ENCODE measurements at places on chromosomes 2 and 18.

DNA sequence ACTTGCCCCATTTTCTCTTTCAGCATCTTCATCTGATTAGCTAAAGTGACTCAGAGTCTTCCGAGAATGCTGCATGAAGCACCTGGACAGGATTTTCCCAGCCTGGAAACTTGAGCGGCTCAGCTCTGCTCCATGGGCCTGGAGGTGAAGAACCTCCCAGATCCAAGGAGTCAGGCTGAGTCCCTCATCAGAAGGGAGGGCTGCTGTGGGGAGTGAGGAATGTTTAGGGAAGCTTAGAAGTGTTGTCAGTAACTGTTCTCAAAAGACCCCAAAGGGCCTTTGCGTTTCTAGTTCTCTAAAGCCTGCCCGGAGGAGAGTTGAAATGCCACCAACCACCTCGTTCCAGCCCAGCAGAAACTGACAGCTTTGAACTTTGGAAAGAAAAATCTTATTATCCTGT, 157.1 kb downstream of the CLIP4 start:
- no peak for DNase-seq

- no peak for DNase-seq
Measured at GRCh38 chr18:49994410-49994809, 181.1 kb upstream of the ACAA2 start.

DNA sequence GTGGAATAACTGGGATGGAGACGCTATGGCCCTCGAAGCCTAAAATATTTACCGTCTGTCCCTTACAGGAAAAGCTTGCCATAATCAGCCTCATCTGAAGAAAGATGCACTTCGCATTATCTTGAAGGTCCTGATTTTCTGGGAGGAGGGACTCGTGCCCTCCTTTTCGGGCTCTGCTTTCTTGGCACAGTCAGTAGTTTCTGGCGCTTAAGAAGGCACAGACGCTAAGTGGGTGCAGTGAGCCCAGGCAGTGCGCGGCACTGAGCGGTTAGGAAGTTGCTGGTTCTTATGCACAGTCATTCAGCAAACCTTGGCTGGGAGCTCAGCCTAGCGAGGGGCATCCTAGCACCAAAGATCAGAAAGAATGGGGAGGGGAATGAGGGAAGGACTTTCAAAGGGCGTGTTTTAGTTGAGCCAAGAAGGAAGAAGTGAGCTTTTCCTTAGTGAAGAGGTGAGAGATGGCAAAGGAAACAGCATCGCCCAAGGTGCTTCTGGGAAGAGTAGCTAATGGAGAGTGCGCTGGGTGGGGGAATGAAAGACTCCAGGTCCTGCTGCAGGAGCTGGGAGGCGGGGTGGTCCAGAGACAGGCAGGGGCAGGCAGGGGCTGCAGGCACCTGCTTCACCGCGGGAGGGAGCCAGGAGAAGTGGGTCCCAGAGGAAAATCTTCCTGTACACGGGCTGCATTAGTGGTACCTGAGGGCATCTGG, 64.1 kb downstream of the ZCCHC2 start:
- no peak for DNase-seq

GRCh38 chr2:43047187-43047780, 179.1 kb downstream of the ZFP36L2 start:
- DNase-seq, result no peak

- no peak for DNase-seq
Measured at GRCh38 chr18:59881728-59882656, 17.8 kb upstream of the PMAIP1 start.

- no peak for DNase-seq
Measured at GRCh38 chr2:71156573-71156972, 26.1 kb downstream of the MPHOSPH10 start.

GRCh38 chr2:152343426-152343825, 8.5 kb downstream of the FMNL2 start:
- DNase-seq, result no peak

DNA sequence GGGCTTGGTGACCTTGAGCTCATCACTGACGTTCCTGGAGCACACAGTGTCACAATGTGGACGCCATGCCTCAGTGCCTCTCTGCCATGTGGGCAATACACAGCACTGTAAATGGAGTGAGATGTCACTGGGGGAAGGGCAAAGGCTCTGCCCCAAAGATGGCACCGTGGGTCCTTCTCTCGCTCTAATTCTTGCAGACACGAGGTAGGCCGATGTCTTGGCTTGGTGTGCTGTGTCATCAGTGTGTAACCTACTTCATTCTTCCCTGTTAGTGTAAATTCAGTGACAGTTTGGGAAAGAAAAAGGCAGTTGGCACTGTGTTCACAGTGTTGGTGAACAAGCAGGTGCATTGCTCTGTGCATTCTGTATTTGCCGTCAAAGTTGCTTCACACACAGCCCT, 309.3 kb upstream of the MYT1L start:
- DNase-seq, result no peak

DNA sequence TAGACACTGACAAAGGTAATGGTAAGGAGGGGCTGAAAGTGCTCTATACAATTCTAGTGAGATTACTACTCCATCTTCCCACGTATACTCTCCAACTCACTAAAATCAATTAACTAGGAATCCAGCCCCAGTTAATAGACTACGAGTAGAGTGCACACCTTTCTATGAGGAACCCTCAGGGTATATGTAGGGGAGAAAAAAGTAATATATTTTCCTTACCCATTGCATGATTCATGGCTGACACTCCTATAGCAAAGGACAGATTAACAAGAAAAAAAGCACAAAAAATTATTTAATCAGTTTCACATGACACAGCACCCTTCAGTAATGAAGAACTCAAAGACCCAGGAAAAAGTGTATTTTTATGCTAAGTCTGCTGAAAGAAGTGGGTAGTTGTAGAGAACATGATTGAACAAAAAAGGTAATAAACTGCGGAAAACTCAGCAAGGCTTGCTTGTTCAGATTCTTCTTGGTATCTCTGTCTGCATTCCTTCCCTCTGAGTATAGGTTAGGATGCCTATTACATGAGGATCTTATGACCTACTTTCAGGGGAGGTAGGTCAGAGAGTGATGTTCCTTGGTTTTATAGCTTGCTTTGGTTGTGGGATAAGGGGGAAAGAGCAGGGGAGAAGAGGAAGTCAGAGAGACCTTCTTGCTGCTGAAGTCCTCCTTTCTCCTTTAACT, 342.0 kb upstream of the DLGAP1 start:
- DNase-seq, result no peak

DNA sequence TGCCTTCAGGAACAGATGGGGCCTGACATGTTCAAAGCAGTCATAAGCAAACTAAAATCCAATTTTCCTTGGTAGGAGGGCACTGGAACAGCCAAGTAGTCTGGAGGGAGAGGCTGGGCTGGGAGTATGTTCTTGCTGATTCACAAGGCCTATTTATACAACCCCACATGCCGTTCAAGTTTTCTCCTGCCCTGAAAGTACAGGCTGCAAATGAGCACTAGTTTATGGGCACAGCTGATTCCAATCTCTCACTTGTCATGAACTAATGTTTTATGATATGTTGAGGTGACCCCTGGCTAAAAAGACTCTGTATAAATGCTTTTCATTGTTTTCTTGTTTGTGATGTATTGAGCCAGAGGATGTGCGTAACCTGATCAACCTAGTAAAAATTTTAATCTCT, 183.4 kb upstream of the SRD5A2 start:
- no peak for DNase-seq

GRCh38 chr18:12485479-12486105, 77.9 kb downstream of the PRELID3A start:
- no peak for DNase-seq

GRCh38 chr2:225182126-225182525, 139.9 kb upstream of the DOCK10 start:
- DNase-seq, result no peak

DNA sequence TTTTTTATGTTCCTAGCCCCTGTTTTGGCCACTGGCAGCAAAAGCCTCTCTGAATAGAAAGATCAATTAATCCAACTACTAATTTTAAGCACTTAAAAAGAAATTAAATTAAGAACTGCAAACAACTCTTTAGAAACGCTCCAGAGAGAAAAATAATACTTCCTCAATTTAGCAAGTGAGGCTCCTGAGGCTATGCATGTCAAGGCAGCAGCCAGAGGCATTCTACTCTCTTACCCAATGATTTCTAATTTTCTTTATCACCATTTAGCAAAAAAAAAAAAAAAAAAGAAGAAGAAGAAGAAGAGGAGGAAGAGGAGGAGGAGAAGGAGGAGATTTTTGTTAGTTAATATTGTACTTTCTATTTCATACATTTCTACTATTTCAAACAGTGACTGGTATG, 68.5 kb downstream of the TMEM237 start:
- DNase-seq, result no peak

- DNase-seq, result no peak
Measured at GRCh38 chr18:72868585-72869225, 918 bp upstream of the NETO1 start.

GRCh38 chr18:13617826-13618515, 108.4 kb downstream of the FAM210A start:
- DNase-seq, result no peak

- DNase-seq, result peak; percentile 14
Measured at GRCh38 chr2:126799301-126799700, 99.4 kb upstream of the TEX51 start.

- DNase-seq, result no peak
Measured at GRCh38 chr2:168255103-168255502, 7.7 kb upstream of the STK39 start.

DNA sequence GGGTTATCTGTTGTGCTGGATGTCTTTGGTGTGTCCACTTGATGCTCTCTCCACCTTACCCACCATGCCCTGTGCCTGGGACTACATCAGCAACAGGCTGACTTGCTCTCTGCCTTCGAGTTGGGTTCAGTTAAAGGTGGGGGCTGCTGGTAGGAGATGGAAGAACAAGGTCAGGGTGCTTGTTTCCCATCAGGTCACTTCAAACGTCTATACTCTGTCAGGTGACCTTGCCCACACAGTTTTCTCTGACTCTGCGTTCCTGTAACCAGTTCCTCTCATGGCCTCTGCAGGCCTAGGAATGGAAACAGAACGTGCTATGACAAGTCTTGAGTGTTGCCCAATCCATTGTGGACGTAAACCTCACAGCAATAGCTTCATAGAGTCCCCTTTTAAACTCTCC, 38.4 kb upstream of the PAPOLG start:
- peak; percentile 57 for DNase-seq

DNA sequence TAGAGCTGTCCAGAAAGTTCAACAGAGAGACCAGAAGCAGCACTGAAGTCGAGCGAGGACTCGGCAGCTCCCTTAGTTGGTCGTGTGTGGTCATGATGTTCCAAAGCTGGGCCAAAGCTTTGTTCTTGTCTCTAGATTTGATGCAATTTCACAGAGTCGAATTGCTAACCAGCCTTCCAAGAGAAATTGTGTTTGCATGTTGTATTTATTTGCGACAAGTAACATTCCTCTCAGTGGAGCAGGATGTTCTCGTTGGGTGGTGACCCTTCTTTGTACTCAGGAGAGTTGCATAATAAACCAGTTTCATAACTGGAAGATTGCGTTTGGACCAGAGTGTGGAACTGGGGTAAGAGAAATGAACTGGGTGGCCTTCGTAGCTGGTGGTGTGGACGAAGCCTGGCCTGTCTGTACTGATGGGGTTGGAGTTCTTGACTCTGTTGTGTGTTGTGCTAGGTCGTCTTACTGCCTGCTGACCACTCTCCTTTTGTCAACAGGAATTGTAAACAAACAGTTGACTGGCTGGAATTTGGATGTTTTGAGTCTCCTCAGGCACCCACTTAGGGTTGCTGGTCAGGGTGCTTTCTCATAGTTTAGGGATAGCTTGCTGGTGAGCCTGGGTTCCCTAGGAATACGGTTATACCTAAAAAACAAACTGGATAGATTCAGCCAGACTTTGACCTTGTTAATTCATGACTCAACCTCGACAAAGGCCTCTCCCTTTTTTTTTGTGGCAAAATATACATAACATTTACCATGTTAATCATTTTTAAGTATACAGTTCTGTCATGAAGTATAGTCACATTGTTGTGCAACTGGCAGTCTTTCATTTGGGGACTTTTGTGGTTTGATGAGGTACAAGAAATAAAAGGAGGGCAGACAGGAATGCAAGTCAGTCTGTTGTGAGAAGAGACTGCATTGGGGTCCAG, 28.9 kb upstream of the TOGARAM2 start:
- peak; percentile 86 for DNase-seq

DNA sequence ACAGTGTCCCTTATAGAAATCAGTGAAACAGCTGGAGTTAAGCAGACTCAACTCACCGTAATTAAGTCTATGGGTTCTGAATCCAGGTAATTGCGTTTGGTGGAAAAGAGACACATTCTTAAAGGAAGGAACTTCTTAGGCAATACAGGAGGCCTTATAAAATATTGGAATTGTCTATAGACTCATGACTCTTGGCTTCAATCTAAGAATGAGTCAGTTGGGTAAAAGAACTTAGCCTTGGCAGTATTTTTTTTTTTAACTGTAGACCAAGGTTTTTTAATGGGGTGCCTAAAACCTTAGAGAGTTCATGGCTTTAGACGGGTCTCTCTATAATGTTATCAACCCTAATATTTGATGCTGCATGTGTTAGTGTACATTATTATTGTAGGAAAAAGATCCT, 47.6 kb downstream of the CCDC85A start:
- DNase-seq, result no peak

DNA sequence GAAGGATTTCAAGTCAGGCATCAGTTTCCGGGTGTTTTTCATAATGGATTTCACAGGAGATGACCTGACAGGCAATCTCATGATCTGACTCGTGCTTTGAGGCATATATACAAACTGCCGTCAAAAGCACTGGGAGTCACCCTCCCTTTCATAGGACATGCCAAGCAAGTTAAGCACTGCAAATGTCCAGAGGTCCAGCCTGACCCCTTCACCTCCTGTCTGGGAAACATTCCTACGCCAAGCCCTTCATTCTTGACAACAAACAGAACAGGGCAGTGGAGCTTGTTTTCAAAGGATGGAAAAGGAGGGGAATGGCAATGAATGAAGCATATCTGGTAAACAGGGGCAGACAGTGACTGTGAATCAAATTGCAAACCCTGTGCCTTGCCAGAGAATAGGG, 963.6 kb downstream of the BCL11A start:
- no peak for DNase-seq

DNA sequence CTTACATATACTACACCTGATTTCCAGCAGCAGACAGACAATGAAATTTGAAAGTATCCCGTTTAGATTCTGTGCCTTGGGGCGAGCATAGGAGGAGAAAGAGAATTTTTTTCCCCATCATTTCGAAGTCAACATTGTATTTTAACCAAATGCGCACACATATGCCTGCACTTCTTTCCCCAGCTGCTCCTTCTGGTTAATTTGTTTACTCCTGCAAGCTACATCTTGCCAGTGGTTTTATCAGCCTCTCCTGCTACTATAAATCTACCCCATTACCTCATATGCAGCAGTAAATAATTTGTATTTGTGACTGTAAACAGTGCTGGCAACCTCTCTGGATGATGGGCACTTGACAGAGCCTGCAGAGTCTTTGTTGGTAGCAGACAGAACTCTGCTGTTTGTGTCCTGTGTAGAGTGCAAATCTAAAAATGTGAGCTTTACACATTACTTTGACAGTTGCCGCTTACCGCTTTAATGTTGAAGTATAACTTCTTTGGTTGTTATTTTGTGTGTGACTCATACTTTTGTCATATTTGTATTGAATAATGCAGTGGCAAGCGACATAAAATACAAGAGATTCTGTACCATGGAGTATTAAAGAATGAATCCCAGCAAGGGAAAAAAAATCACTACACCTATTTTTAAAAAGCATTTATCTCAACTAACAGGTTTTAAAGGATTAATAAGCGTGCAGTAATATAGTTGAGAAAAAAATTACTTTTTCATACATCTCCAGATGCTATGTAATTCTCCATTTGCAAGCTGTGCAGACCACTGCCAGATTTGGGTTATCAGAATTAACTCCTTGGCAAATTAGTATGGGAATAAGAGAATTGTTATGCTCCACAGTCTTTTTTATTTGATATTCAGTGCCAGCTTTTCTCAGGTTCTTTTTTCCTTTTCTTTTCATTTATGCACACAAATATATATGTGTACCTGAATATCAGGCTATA, 536.8 kb downstream of the XIRP2 start:
- no peak for DNase-seq

- peak; percentile 67 for DNase-seq
Measured at GRCh38 chr18:54223568-54224241, 764 bp downstream of the MBD2 start.
